Femur (tissue), 1 donor: ENCODE measurements at places on chromosomes 3 and 15.

DNA sequence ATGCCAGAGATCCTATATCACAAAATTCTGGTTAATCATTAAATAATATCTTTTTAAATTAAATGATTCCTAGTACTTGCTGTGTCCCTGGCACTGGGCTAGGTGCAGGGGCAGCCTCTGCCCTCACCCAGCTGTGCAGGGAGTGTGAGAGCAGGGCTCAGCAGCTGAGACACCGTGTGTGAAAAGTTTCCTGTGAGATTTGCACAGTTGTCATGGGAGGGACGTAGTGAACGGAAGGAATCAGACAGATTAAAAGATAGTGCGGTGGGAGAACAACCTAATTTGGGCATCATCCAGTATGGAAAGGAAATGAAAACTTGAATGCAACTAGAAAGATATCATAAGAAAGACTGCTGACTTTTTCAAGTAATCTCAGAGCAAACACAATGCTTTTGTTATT, 204.1 kb downstream of the SSR3 start:
- no peak for DNase-seq

GRCh38 chr3:120095979-120096426, 1.8 kb upstream of the GSK3B start:
- no peak for DNase-seq

GRCh38 chr15:38818157-38818790, 253.7 kb upstream of the RASGRP1 start:
- DNase-seq, result peak; percentile 45

GRCh38 chr15:97168704-97169475, 791.6 kb upstream of the ARRDC4 start:
- DNase-seq, result no peak

GRCh38 chr3:132545471-132545870, 51.6 kb upstream of the ACKR4 start:
- no peak for DNase-seq

DNA sequence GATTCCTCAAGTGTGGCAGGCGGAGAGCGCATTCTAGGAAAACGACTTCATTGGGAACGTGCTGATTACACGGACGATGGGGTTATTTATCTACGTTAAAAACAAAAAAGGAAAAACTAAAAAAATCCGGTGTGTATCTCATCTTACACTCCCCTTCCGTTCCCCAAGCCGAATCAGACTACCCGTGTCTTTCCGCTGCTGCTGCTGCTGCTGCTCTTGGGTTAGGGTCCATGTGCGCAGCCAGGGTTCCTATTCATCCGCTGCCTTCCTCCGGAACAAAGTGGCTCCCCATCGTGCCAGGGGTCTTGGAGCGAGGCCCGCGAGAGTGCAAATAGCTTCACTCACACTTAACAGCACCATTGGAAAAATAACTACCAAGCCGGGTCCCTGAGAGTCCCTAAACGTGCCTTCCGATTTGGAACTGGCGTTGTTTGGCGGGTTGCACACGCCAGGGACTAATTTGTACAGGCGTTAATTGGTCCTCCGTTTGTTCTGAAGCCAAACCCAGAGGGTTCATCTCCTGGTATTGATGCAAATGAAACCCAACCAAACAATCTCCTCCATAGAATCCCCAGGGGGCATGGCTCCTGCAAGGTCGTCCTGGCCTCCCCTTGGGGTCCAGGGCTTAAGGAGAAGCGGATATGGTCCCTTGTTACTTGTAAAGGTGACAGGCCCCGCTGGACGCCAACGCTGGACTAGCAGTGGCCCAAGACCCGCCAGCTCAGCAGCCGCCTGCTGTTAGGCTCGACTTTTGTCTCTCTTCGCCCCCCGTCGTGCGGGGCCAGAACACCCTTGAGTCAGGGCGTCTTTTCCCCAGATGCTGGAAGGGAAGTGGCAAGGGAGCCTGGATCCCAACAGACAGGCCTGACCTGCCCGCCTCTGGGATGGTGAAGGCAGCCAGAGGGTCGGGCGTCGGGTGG, 11.0 kb upstream of the ONECUT1 start:
- DNase-seq, result no peak

DNA sequence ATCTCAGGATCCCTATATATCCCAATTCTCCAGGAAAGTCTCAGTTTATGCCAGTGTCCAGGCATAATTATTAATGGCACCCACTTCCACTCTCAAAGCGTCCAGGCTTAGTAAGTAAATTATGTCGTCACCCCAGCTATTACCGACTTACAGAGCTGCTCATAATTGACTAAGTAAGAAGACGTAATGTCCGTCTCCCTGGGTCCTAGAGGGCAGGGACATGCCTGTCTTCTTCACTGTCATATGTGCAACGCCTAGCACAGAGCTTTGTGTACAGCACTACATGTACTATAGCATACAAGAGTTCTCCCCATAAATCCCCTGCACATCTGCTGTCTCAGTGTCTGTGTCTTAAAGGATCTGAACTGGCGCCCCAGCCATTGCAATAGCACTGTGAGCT, 23.9 kb upstream of the HRH1 start:
- no peak for DNase-seq

DNA sequence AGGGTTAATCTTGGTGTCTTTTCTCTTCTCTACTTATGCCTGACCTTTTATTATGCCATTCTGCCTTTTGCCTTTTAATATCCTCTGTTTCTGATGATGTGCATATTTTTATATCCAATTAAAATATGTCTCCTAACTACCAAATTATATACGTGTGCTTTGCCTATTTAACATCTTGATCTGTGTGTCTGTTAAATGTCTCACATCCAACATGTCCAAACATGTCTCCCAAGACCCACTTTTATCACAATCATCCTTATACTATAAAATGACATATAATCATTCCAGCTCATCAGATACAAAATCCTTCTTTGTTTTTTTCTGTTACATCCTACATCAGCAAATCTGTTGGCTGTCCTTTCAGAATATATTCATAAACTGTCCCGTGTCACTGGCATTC, 539.5 kb downstream of the ZPLD1 start:
- no peak for DNase-seq

GRCh38 chr15:56038015-56038414, 44.6 kb upstream of the NEDD4 start:
- DNase-seq, result no peak

DNA sequence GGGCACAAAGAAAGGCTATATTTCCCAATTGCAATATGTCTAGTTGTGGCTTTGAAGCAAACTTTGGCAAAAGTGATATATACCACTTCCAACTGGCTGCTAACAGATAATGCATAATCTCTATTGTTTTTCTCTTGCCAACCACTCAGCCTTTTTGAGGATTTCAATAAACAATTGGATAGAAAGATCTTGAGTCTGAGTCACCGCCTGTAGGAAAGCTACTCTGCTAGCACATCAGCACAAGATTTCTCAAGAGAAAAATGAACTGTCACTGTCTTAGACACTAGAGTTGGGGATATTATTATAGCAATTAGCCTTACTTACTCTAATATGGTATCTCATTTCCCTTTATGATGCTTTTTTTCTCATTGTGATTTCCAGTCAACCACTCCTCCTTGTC, 119.7 kb downstream of the SST start:
- no peak for DNase-seq

- no peak for DNase-seq
These were observed 25.7 kb downstream of the VPS39 start for GRCh38 chr15:42182328-42182886.

- DNase-seq, result no peak
These were observed 34.6 kb upstream of the DPH6 start for GRCh38 chr15:35580606-35581005.

DNA sequence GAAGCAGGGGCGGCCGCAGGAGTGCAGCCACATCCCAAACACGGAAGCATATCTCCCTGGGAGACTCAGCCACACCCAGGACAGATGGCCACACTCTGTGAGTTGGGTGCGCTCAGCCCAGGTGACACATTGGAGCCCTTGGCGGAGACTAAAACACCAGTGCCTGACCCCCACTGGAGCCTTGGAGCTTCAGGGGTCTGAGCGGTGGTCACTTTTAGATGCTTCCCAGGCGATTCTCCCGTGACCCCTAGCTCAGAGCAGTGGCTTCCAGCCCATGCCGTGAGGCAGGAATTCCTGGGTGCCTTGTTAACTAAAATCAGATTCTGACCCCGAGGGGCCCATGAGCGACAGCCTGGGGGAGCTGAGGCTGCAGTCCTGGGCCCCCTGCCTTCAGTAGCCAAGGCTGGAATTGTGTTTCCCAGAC, 54.5 kb downstream of the PLXNA1 start:
- no peak for DNase-seq

GRCh38 chr15:65916664-65917406, 47.5 kb downstream of the RAB11A start:
- peak; percentile 66 for DNase-seq

DNA sequence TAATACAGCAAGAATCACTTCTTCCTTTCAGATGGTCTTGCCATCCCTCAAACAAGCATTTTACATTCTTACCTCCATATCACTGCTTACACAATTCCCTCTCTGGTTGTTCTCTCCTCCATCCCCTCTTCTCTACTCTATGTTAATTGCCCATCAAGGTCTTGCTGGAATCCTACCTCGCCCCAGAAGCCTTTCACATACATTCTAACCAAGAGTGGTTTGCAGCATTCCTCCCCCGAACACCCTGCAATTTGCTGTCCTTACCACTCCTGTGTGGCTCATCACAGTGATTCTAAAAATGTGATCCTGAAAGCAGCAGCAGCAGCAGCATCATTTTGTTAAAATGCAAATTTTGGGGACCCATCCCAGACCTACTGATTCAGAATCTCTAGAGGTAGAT, 30.6 kb downstream of the TNIK start:
- DNase-seq, result no peak

- no peak for DNase-seq
These were observed 135.9 kb upstream of the LINGO1 start for GRCh38 chr15:77768521-77769078.

DNA sequence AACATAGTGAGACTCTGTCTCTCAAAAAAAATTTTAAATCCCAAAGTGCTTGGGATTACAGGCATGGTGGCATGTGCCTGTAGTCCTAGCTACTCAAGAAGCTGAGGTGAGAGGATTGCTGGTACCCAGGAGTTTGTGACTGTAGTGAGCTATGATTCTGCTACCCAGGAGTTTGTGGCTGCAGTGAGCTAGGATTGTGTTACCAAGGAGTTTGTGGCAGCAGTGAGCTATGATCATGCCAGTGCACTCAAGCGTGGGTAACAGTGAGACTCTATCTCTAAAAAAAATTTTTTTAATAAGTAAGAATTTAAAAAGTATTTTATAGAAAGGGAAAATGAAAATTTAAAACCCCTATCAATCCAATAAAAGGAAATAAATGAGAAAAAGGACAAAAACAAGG, 69.5 kb downstream of the FAIM start:
- no peak for DNase-seq
